ENCODE measurements at places on chromosomes 11 and 22.

- no peak for DNase-seq
Observed at GRCh38 chr11:36210529-36210928, 78.7 kb downstream of the COMMD9 start.

DNA sequence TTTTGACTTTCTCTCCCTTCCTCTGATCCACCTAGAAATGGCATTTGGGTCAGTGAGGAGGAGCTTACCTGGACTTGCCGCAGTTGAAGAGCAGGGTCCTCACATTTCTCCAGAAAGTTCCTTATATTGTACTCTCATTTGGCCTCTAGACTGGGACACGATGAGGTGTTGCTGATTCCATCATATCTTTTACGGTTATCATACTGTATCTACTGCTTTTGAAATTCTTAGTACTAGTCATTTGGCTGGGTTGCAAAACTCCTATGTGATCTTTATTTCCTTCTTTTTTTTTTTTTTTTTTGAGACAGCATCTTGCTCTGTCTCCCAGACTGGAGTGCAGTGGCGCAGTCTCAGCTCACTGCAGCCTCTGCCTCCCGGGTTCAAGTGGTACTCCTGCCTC is 58.7 kb upstream of the FAM181B start:
- no peak for DNase-seq

GRCh38 chr11:45450189-45450588 is 164.0 kb upstream of the SYT13 start:
- no peak for DNase-seq

DNA sequence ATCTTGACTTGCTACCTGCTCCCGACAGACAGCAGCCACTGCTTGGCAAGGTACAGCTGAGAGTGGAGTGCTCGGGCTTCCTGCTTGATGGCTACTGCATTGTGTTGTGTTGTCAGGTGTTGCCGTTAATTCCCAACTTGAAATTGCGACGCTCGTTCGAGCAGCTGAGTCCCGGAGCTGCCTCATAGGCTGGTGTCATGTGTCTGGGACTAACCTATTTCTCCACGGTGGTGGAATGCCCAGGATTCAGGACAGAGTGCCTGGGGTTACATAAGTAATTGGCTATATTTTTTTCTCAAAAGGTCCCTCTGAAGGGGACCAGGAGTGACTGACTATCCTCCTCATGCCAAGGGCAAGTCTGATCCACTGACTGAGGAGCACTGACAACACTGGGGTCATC is 18.5 kb downstream of the COMMD9 start:
- DNase-seq, result no peak

DNA sequence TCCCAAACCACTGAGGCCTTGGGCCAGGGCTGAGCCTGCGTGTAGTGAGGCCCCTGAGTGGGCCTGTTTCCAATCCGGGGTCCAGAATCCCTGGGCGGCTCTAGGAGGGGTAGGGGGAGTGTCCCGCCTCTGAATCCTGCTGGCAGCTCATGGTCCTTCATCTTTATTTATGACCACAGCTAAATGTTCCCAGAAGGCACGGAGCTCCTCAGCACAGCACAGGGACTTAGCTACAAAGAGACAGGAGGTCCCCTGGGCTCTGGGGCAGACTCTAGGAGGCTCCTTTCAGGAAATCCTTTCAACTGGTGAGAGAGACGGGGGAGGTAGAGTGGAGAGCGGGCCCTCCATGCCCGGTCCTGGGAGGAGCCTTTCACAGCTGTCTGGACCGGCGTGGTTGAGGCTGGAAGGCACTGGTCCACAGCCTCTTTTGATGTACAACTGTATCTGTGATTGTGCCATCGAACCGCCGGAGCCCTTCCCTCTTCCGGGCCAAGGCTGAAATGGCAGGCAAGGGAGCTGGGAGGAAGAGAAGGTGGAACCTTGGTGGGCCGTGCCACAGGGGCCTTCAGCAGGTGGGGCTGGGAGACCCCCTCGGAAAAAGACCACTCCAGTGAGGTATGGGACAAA is 46.8 kb downstream of the SCUBE1 start:
- no peak for DNase-seq

DNA sequence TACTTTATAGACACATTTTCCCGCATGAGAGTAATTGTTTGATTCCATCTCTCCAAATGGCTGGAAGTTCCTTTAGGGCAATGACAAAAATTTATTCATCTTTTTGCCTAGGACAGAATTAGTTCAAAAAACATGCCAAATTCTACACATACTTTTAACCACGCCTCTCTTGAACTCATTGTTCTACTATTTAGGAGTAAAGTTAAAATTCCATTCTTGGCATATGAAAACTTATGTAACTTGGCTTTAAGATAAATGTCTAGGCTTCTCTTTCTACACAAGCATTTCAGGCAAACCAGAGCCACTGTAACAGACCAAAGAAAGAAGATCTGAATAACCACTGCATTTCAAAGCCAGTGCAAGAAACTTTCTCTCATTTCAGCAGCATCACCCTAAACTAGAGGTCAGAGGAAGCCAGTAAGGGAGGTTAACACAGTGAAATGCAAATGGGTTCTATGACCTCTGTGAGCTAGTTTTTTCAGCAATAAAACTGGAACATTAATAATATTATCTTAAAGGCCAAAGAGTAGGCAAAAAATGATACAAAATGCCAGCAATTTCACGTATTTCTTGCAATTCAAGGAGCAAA is 73.0 kb downstream of the RSF1 start:
- DNase-seq, result no peak

GRCh38 chr11:62994775-62995174 is 10.0 kb upstream of the SLC22A6 start:
- no peak for DNase-seq

DNA sequence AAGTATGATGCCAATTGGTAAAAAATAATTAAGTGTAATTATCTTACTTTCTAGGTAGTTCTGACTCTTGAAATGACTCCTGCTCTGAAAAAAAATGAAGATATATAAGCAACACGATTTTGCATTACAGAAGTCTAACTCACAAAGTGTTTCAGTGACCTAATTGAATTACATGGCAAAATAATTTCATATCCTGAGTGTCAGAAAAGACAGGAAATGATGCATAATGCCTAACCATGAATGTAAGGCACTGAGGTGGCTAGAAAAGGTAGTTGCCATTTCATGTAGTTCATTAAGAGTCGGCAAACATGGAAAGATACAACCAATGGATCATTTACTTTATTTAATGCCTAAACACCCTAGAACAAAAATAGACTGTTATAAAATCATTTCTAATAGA is 113.5 kb downstream of the GUCY1A2 start:
- no peak for DNase-seq

DNA sequence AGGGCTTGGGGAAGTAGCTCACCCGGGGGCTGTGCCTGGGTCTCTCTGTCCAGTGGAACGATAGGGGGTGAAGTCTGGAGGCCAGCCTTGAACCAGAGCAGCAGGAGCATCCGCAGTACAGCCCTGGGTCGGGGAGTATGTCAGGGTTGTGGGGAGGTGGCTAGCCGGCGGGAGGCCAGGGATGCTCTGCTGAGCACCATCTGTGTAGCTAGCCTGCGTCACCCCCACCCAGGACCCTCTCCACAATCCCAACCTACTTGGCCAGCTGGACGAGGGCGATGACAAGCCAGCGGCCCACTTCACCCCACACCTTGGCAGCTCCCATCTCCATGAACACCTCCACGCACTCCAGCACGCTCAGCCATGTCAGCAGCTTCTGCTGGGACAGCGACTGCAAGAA is 2.2 kb downstream of the PEX16 start:
- no peak for DNase-seq

- DNase-seq, result no peak
Observed at GRCh38 chr11:47254386-47254785, 3.4 kb upstream of the NR1H3 start.

DNA sequence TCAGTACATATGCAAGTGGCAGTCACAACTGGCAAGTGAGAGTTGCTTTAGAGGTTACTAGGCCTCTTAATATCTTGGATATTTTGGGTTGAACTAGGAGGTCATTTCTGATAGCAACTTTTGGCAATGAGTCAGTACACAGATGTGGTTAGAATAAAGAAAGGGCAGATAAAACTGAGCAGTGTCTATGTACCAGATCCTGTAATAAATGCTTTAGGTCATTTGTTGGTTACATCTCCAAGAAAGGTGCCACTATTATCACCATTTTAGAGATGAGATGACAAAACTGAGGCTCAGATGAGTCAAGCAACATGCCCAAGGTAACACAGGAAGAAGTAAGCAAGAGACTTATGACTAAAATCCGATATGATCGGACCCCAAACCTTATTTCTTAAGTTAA is 25.0 kb downstream of the MAML2 start:
- no peak for DNase-seq

GRCh38 chr11:44443836-44444769 is 121.4 kb upstream of the CD82 start:
- DNase-seq, result no peak

- no peak for DNase-seq
Observed at GRCh38 chr11:133747409-133747808, 97.9 kb downstream of the SPATA19 start.

DNA sequence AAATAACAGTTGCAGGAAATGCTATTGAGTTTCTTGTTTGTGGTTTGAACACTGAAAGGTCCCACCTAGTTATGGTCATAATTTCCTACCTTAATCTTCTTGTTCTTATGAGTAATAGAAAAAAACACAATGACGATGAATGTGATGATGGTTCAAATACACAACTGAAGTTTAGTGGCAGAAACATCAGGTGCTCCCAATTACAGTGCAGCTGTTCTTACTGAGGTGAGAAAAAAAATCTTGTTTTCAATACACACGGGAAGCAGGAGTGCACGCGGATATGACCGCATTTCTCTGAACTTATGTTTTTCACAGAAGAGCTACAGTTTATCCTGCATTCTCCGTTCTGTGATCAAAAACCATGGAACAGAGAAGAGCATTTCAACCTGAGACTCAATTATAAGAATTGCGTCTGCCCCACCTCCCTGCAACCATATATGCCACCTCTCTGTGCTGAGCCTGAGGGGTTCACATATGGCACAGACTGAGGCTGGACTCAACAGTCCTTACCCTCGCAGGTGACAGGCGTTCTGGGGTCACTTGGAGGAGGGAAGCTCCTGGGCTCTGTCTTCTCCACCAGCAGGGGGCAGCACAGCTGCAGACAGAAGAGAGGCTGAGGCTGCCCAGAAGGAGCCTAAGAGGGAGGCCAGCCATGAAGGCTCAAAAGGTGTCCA is 99.7 kb upstream of the IGLL5 start:
- DNase-seq, result no peak

GRCh38 chr11:102955624-102956023 is at the start of gene MMP13:
Gene MMP13, minus strand, starts transcription at chr11:102955732. Its CDS starts 27 bp downstream, at chr11:102955705.
- DNase-seq, result no peak

DNA sequence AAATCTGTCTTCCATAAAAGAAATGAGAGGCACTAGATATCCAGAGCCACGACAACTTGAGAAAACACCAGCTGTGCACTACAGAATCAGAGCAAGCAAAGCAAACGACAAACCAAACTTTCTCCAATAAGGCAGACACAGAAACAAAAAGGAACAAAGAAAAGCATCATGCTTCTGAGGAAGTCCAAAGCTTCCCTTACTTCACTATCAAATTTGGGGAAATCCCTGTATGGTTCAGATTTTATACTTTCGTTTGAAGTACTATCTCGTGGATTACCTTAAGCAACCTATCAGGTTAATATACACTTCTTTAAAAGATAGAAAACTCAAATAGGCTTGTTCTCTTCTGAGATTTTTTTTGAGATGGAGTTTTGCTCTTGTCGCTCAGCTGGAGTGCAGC is 27.7 kb downstream of the ALG9 start:
- DNase-seq, result no peak

DNA sequence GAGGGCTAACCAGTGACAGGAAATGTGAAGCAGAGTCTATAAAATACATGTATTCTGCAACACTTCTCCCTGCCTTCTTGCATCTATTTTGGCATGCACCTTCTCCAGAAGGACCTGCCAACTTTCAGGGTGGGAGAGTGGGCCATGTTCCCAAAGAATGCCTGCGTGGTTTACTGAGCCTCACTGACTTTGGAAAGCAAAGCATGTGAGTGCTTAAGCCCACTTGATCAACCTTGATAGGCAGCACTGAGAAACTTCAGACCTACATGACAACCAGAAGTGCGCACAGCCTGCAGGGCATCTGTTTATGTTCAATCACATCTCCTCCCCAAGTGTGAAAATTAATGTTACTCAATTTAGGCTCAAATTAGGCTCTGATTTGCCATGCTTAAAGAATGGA is 69.2 kb downstream of the AMOTL1 start:
- DNase-seq, result no peak

DNA sequence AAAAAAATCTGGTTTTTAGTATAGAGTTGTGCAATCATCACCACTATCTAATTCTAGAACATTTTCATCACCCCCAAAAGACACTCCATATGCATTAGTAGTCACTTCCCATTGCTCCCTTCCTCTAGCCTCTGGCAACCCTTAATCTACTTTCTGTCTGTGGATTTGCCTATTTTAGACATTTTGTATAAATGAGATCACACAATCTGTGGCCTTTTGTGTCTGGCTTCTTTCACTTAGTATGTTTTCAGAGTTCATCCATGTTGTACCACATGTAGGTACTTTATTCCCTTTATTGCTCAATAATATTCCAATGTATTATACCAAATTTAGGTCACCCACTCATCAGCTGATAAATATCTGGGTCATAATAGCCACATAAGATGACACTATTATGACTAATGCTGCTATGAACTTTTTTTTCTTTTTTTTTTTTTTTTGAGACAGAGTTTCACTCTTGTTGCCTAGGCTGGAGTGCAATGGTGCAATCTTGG is 67.5 kb upstream of the SCUBE2 start:
- DNase-seq, result no peak

DNA sequence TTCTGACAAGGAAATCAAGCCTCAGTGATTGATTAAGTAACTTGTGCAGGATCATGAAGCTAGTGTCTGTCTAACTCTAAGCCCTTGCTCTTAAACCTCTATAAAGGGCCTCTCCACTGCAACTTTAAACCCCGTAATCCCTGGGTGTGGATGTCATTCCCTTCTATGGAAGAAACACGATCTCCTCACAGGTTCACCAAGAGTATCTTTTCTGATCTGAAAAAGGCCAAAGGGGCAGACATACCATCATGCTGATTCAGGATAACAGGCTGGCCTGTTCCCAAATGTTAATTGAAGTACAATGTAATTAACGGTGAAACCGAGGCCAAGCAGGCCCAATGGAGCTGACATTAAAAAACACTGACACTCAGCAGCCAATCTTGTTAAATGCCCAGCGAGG is 17.1 kb downstream of the TTC12 start:
- DNase-seq, result no peak

DNA sequence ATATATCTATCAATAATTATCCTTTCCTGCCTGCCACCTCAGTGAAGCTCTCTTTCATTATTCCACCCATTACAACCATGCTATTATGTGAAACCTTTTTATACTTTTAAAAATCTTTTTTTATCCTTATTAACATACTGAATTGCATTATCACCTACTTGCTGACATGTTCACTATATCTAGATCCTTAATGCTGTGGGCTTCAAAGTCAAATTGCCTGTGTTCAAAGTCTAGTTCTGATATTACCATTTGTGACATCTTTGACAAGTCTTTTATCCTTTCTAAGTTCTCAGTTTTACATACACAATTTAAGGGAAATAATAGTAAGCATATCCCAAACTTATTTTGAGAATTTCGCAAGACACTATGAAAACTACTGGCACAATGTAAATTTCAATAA is 2239.4 kb downstream of the LRRC4C start:
- DNase-seq, result no peak

Measured in hippocampal formation (tissue), 2 donors.